ENCODE measurements at places on chromosomes 7 and 10. TPM values are rescaled to one million over a fixed set of nuclear protein-coding genes. Genes with fewer than 3 reads are reported as not detected.

The GDF2 gene
- not detected for total RNA-seq

DNA sequence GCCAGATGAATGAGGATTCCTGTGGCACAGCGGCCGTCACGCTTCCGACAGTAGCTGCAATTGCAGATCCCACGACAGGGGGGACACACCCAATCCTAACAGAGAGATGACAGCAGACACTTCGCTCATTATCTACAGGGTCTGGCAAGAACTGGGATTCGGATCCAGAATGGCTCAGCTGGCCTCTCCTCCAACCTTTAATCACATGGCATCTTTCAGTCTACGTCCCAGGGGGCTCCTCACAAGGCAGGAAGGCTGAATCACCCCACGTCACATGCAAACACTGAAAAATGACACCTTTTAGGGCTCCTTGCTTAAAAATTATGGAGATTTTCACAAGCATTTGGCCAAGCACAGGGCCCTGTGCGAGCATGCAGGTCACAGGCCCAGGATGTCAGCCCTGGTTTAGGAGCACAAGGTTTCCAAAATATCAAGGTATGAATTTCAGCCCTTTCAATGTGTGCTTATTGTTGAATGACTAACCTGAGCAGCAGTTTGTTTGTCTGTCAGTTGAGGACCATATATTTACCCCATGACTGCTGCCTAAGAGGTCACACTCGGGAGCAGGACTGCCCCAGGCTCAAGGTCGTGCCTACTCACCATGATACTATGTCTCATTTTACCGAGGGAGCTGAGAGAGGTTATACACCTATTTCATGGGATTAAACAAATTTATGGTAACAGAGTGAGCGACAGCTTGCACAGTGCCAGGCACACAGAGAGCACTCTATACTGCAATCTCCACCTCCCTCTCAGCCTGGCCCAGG, 42.5 kb downstream of the CDCA7L start:
- no peak for DNase-seq

The C10orf67 gene
- not detected for total RNA-seq

GRCh38 chr7:37670436-37670835, 13.1 kb upstream of the GPR141 start:
- DNase-seq: no peak

DNA sequence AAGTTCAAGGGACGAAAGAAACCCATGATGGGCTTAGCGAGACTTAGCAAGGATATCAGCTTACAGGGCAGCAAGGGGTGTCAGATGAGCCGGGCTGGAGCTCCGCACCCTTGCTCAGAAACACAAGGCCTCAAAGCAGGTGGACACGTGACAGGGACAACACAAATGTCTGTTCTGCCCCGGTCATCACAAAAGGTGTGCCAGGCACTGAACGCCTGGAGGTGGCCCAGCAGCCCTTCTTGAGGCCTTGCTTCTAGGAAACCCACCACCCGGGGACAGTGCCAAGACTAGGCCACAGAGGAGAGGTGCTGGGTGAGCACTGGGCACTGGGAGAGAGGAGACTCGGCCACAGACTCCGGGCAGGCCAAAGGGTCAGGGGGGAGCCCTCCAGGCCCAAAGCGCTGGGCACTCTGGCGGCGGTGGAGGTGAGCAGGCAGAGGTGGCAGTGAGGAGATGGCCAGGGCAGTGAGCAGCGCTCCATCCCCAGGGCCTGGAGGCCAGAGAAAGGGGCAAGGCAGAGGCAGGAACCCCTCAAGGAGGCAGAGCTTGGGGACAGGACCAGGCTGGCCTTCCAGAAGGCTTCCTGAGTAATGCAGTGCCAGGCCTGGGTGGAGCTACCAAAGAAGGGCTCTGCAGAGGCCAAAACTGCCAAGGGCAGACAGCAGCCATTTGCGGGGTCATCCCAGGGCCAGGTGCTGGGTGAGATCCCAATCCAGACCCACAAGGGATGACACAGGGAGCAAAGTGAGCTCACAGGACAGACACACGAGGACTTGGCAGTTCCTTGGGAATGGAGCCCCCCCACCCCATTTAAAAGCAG, 22.7 kb downstream of the EBF3 start:
- DNase-seq: no peak

DNA sequence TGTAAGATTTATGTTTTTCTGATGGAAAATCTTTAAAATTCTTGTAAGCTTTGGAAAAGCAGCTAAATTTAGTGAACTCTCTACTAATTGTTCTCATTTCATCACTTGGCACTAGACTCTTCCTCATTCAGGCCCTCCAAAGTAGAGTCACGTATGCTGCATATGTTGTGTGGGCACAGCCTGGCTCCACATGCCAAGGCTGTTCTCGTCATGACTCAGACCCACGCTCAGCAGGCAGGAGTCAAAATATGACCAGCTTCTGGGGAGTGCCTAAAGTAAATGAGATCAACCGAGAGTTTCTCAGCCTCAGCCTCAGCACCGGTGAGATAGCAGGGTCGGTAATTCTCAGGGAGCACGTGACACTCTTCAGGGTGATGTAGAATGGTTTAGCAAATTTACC, 1672.9 kb downstream of the REEP3 start:
- no peak for DNase-seq

The ARHGEF35 gene
- 6.0 TPM for total RNA-seq

The NANOS1 gene
- total RNA-seq: 0.40 TPM

GRCh38 chr7:141362580-141363435, 188.4 kb upstream of the AGK start:
- DNase-seq: no peak

The GHRHR gene
- total RNA-seq: not detected

GRCh38 chr7:70360557-70360956, 762.3 kb downstream of the AUTS2 start:
- DNase-seq: no peak

- DNase-seq: peak; percentile 42
These were observed 86.5 kb upstream of the NMT2 start for GRCh38 chr10:15254808-15255648.

DNA sequence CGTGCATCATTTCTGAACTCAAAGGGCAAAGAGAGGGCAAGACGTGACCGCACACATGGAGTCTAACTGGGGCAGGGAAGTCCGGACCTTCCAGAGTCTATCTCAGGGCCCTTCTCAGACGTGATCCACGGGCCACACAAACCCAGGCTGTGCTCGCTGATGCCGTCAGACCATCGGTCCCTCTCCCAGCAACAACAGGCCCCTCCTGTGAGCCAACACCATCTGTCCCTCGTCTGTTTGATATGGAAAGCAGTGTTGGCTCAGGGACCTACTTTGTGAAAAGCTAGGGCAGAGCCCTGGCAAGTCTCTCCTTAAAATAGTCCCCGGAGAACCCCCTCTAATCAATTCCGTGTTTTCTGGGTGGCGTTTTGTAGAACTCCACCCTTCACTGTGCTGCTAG, 208.8 kb downstream of the TCERG1L start:
- DNase-seq: no peak

- DNase-seq: peak; percentile 48
These were observed 1.7 kb downstream of the DPY19L1 start for GRCh38 chr7:35035511-35035961.

DNA sequence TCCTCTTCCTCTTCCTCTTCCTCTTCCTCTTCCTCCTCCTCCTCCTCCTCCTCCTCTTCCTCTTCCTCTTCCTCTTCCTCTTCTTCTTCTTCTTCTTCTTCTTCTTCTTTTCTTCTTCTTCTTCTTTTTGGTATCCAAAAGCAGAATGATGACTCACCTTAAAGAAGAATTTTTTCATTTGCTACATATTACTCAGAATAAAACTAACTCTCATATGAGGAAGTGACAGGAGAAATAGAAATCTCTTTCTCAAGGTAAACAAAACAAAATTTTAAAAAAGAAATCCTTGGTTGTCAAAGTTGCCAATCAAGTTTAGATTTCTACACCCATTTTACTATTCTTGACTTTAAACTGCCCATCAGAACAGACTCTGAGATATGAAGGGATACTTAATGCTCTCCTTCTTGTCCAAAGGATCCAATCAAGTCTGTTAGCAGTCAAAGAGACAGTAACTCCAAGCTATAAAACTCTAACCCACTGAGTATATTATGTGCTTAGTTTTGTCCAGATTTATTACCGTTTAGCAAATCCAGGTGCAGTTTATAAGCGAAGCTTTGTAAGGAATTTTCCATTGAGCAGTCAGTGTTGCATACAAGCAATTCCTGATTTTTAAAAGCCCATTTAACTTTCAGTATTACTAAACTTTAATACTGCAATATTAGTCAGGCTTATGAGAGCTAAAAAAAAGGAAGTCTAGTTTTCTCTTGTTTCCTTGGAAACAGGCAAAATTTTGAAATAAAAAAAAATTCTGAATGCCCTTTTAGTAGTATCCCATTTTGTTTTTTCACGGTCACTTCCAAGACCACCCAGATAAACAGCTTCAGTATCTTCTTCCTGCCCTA, 43.1 kb upstream of the SNX13 start:
- no peak for DNase-seq

GRCh38 chr7:101877882-101878591, 60.6 kb downstream of the CUX1 start:
- no peak for DNase-seq

GRCh38 chr10:60208676-60209269, 180.9 kb downstream of the ANK3 start:
- DNase-seq: no peak

- DNase-seq: no peak
These were observed 250.4 kb upstream of the CACNA2D1 start for GRCh38 chr7:82694022-82694421.

DNA sequence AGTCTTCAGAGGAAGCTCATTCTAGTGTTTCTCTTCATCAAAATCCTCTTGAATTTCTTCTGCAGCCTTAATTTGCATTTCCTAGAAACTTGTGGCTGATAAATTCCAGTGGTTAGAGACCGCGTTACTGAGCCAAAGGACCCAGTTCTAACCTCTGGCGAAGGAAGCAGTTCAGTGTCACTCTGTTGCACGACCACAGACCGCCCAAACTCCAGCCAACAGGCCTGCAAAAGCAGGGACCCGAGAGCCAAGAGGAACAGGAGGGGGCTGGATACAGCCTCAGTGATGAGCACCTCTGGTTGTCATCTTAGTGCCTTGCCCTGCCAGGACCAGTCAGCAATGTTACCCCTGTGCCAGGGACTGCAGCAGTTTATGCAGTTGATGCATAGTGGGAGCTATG, 70.0 kb downstream of the AFAP1L2 start:
- no peak for DNase-seq

The FAM237B gene
- total RNA-seq: not detected

GRCh38 chr10:43682956-43683355, 34.3 kb upstream of the ZNF32 start:
- DNase-seq: no peak

DNA sequence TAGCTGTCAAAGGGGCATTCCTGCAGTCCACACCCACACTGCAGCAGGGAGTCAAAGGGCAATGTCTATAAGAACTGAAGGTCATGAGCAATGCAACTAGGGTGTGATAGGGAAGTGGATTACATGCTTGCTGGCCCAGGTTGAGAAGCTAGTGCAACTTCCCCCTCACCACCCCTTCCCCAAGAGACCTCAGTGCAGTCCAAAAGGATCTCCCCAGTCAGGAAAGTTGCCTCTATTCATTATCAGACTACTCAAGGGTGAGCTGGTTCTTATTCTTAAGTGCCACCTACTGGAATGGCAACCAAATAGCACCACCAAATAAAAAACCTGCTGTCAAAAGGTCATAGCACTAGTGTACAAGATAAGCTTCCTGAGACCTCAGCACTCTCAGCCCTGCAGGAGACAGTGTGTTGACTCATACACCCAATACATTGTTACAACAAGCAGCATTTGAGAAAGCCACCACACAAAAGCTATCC, 28.2 kb downstream of the MTERF1 start:
- DNase-seq: no peak

DNA sequence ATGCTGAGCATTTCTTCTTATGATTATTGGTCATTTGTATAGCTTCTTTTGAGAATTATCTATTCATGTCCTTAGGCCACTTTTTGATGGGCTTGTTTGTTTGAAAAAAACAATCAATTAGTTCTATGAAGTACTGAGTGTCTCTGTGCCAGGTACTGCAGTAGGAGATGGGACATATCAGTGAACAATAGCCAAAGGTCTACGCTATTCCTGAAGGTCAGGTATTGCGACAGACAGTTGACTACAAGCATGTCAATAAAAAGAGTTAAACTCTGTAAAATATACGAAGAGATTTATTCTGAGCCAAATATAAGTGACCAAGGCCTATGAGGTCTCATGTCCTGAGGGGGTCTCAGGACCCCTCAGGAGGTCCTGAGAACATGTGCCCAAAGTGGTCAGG, 122.1 kb upstream of the NFE2L3 start:
- no peak for DNase-seq

The PLCE1 gene
- total RNA-seq: 0.03 TPM

DNA sequence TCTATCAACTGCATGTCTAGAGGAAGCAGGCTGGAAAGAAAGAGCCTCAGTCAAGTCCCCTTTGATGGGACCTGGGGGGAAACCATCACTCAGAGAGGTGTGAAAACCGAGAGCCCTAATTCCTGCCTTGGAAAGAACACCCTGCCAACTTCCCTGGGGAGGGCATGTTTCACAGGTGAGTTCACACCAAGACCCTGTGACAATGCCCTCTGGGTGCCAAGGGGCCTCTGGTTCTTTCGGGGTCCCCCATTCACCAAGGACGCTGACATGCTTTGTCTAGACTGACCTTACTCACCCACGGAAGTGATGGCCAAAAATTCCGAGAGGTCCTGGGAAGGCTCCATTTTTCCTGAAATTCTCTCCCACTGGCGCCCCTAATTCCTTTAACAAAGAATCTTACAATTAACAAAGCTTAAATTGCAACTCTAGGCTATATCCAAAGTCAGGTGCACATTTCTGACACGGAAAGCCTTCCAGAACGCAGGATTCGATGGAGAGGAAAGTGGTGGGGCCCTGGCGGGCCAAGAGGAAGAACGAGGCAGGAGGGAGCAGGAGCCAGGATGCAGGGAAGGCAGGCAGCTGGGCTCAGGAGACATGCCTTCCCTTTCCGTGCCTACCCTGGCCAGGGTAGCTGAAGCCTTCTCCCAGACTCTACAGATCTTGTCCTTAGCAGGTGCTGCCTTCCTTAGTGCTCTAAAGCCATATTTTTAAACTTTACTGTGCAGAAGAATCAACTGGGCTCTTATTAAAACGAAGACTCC, 23.7 kb downstream of the VSTM4 start:
- DNase-seq: no peak

DNA sequence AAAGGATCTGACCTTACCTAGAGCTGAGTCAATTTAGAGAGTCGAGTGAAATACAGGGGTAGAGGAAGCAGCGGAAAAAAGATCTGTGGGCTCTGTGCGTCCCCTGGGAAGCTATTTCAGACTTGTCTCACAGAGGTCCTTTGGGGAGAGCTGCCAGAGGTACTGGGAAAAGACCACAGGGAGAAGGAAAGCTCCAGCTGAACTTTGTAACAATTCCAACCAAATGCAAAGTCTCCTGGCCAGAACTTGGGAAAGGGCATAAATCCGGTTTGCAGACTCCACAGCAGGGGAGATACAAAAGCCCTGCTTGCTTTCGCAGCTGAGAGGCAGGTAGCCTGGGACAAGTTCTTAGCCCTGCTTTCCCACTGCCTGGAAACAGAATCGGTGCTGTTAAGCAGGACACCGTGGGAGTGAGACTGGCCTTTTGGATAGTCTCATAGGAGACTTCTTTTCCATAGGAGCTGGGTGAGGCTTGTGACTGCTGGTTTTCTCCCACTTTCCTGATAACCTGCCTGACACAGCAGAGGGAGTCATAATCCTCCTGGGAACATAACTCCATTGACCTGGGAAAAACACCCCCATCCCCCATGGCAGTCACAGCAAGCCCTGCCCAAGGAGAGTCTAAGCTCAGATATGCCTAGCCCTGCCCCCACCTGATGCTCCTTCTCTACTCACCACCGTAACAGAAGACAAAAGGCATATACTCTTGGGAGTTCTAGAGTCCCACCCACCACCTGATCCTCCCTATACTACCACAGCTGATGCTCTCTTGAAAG, 926.2 kb downstream of the KCNMA1 start:
- no peak for DNase-seq

- no peak for DNase-seq
These were observed 209.6 kb downstream of the EMX2 start for GRCh38 chr10:117752103-117752502.

The RAB19 gene
- total RNA-seq: 4.8 TPM
